H9 (cell line): ENCODE measurements at places on chromosomes 7 and 10. TPM values are rescaled to one million over a fixed set of nuclear protein-coding genes. Genes with fewer than 3 reads are reported as not detected.

SPDYE18 gene
- total RNA-seq: not detected in 2 replicates

LGI1 gene
- 1.1 and 1.2 TPM in 2 replicates for total RNA-seq

PAPOLB gene
- total RNA-seq: 0.04 and 0.13 TPM in 2 replicates

AKR1C4 gene
- not detected in 2 replicates for total RNA-seq

CYP2E1 gene
- 0.13 and 0.31 TPM in 2 replicates for total RNA-seq

MMD2 gene
- total RNA-seq: 0.11 and 0.20 TPM in 2 replicates

DLG5 gene
- total RNA-seq: 67.2 and 67.4 TPM in 2 replicates

SPDYE16 gene
- not detected in 2 replicates for total RNA-seq

ZNF467 gene
- 0.31 and 0.35 TPM in 2 replicates for total RNA-seq

PALD1 gene
- 21.1 and 21.6 TPM in 2 replicates for total RNA-seq

LIPM gene
- not detected in 2 replicates for total RNA-seq

UBE2D4 gene
- 6.4 and 7.3 TPM in 2 replicates for total RNA-seq

ERVW-1 gene
- 0.09 TPM in 1 of 2 replicates, not detected in the other for total RNA-seq

SLC13A1 gene
- not detected in 2 replicates for total RNA-seq

PRKG1 gene
- total RNA-seq: 10.0 and 10.4 TPM in 2 replicates

CCL26 gene
- total RNA-seq: 8.7 and 9.3 TPM in 2 replicates

CHST15 gene
- 6.8 and 8.7 TPM in 2 replicates for total RNA-seq

GALNT17 gene
- 41.6 and 43.2 TPM in 2 replicates for total RNA-seq

TUBAL3 gene
- not detected in 2 replicates for total RNA-seq

ITPRID1 gene
- total RNA-seq: 1.1 and 1.2 TPM in 2 replicates

CACNA2D1 gene
- total RNA-seq: 29.9 and 36.2 TPM in 2 replicates

OR2A25 gene
- total RNA-seq: 0.13 TPM in 1 of 2 replicates, not detected in the other

CALML3 gene
- not detected in 2 replicates for total RNA-seq

SHTN1 gene
- 21.3 and 22.1 TPM in 2 replicates for total RNA-seq

ACSM6 gene
- total RNA-seq: 0.18 TPM in 1 of 2 replicates, not detected in the other

HOXA3 gene
- total RNA-seq: not detected in 2 replicates

RBP4 gene
- not detected in 2 replicates for total RNA-seq

WEE2 gene
- not detected in 2 replicates for total RNA-seq

COL13A1 gene
- total RNA-seq: 3.1 and 3.6 TPM in 2 replicates

MARVELD1 gene
- 26.6 and 26.7 TPM in 2 replicates for total RNA-seq

SPAM1 gene
- total RNA-seq: not detected in 2 replicates

BTBD16 gene
- total RNA-seq: not detected in 2 replicates

EEPD1 gene
- total RNA-seq: 3.8 and 5.0 TPM in 2 replicates

CBX3 gene
- 287 and 288 TPM in 2 replicates for total RNA-seq

TFEC gene
- not detected in 2 replicates for total RNA-seq

PPP1R17 gene
- 1.2 and 1.7 TPM in 2 replicates for total RNA-seq

LRGUK gene
- total RNA-seq: 1.5 and 1.8 TPM in 2 replicates

TDRD1 gene
- 0.15 TPM in 1 of 2 replicates, not detected in the other for total RNA-seq

STARD3NL gene
- total RNA-seq: 33.5 and 36.5 TPM in 2 replicates

HHEX gene
- total RNA-seq: 1.8 and 2.2 TPM in 2 replicates

TCAF1 gene
- total RNA-seq: 43.9 and 46.8 TPM in 2 replicates

CRPPA gene
- total RNA-seq: 1.6 and 1.9 TPM in 2 replicates

KLF14 gene
- not detected in 2 replicates for total RNA-seq

BMPER gene
- 0.20 and 0.57 TPM in 2 replicates for total RNA-seq

CYP26C1 gene
- 0.42 and 0.79 TPM in 2 replicates for total RNA-seq

RASSF4 gene
- 11.3 and 11.5 TPM in 2 replicates for total RNA-seq
